Frontal cortex (tissue), 4 donors: ENCODE measurements at places on chromosomes 3 and 15. TPM values are rescaled to one million over a fixed set of nuclear protein-coding genes. Genes with fewer than 3 reads are reported as not detected.
A peak's percentile ranks its signal among the peaks of the same experiment; 100 is the strongest.

DNA sequence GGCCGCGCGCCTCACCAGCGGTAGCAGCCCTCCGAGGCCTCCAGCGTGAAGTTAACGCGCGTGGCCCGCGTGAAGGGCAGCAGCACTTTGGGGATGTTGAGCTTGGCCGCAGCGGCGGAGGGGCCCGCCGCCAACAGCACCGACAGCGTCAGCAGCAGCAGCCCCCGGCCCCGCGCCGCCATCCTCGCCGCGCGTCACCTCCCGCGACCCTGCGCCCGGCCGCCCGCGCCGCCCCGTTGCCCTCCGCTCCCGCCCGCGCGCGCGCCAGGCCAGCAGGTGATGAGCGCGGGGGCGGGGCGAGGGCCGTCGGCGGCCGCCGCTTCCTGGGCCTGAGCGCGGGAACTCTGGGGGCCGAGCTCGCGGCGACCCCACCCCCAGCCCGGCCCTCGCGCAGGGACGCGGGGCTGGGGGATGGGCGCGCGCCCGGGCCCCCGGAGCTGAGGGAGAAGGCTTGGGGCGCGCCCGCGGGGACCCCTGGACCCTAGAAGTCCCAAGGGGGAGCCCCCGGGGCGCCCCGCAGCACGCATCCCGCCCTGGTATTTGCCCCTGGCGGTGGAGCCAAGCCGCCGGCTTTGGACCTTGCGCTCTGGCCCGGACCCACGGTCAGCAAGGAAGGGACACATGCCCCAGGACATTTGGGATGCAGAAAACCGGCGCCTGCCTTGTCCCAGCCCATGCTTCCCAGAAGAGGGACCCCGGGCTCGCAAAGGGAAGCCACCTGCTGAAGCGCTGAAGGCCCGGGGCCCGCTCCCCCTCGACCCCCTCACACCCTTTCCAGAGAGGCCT lies at the start of gene NUP210:
Gene NUP210, minus strand, starts transcription at position 278 of the 786 bp plus-strand sequence. Its CDS starts 96 bp downstream, at position 182.
- DNase-seq: peak; percentile 79

ZNF502 gene
- total RNA-seq: 14.3 TPM

DNA sequence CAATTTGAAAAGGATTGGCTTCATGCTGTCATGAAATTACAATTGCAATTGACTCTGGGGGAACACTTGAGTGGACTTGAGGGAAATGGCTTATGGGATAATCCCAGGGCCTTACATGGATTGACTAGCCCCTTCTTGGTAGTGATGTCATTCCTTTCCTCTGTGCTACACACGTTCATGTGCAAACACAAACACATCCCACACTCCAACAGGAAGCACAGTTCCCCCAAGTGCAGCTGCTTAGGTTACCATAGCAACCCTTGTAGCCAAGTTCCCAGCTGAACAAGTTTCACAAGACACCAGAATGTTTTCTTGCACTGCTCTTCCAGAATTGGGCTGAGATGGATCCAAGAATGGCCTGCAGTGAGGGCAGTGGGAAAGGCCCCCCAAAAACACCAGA lies 217.0 kb downstream of the ZNF621 start:
- DNase-seq: peak; percentile 40

WNT5A gene
- total RNA-seq: 7.3 TPM

GRCh38 chr15:63232943-63233342 lies 43.5 kb downstream of the RAB8B start:
- DNase-seq: no peak

DNA sequence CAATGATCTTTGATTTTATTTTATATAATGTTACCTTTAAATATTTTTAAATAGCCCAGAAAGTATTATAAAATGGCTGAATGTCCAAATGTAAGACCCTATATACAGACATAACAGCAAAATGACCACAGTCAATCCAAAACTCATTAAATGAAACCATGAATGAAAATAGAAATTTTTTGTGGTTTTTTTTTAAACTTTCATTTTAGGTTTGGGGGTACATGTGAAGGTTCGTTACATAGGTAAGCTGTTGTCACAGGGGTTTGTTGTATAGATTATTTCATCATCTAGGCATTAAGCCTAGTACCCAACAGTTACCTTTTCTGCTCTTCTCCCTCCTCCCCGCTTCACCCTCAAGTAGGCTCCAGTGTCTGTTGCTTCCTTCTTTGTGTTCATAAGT lies 108.8 kb downstream of the FAIM start:
- no peak for DNase-seq

DNA sequence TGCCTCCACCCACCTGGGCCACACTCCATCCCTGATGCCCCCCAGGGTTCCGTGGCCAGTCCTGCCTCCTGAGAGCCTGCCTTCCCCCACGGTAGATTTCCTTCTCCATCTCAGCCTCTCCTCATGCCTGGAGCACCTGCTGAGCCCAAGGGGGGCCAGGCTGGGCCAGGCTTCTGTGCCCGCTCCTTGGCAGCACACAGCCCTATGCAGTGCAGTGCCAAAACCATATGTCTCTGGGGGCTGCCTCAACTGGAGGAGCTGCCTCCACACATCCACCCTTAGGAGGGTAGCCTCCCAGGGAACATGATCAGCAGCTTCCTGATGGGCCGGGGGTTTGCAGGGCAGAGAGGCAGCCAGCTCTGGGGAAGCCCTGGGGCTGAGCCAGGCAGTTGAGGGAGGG lies 24.6 kb upstream of the GATA2 start:
- no peak for DNase-seq

MB21D2 gene
- total RNA-seq: 106 TPM

DNA sequence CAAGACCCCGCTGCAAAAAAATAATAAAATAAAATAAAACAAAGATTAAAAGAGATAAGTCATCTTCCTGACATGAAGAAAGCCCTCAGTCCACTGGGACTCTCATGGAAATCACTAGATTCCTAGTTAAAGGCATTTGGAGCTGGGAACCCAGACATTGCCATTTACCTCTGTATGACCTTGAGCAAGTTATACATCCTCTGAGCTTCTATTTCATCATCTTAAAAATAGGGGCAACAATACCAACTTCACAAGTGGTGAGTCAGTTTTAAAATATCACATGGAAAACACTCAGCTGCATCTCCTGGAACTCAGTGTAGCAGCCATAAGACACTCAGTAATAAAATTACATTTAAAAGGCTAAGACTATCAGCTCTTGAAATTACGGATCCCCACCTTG lies 334.8 kb downstream of the ERC2 start:
- DNase-seq: no peak

DNA sequence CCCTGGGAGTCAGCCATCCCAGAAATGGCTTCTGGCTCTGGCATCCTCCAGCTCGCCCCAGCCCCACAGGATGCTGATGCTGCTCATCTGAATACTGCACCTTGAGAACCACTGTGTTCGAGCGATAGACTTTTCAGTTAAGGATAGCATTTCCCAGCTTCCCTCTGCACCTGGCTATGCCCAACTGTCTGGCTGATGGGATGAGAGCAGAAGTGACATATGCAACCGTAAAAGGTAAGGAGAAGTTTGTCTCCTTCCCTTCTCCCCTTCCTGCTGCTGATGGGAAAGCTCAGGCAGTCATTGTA lies 9.7 kb upstream of the HHATL start:
- DNase-seq: no peak

STAB1 gene
- total RNA-seq: 13.9 TPM

GRCh38 chr3:11878837-11879236 lies 32.2 kb upstream of the TAMM41 start:
- DNase-seq: no peak

- DNase-seq: no peak
Measured at GRCh38 chr15:52499506-52499905, 29.2 kb downstream of the MYO5A start.

DNA sequence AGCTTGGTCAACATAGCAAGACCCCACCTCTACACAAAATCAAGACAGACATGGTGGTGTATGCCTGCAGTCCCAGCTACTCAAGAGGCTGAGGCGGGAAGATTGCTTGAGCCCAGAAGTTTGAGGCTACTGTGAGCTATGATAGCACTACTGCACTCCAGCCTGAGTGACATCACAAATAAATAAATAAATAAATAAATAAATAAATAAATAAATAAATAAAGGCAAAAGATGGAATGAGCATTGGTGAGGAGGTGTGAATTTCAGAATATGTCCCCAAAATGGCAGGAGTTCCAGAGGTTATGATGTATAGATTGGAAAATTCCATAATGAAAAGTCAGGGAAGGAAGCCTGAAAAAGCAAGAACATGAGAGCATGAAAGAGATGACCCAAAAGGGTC lies 249.9 kb downstream of the MEX3B start:
- no peak for DNase-seq

DNA sequence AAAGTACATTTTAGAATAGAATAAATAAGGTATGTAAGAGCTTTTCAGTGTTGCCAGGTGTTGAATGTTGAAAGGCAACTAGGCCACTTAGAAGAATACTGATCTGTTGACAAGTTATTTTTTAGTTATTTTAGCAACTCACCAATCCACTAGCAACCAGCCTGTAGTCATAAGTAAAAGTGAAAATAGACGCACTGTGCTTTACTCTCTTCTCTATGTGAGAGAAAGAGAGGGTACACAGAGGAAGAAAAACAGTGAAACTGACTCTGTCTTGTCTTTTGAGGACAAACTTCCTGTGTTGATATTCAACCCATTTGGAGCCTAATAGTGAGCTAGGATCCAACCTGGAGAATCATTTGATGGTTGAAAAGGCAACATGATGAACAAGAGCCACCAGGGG lies 327.1 kb upstream of the GOLIM4 start:
- DNase-seq: no peak

DNA sequence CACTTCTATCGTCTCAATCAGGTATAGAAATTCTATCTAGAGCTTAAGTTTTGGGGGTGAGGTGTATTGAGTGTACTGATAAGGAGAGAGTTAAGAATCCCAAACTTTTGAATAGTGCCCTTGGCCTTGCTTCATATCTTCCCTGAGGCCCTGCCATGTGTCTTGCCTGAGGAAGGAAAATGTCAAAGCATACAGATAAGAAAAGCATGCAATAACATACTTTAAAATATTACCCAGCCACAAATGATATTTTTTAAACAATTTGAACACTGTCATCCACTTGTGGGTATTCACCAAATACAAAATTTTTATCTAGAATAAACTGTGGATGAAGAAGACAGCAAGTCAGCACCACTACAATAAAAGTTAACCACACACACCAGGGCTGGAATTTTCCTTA lies 631.0 kb upstream of the ALCAM start:
- DNase-seq: no peak

DNA sequence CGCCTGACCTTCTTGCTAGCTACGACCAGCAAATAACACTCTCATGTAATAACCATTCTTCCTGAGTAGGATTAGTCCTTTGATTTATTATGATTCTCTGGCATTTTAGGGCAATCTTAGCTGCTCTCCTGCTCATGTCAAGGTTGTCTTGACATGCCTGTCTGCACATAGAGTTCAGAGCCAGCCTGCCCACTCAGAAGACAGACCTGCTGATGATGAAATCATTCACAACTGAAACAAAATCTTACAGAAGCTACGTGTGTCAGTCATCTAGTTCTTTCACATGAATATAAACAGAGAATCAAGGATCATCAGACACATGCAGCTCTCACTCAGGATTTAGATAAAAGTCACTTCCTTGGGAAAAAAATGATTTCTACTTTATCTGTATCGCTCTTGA lies 173.6 kb upstream of the LYSMD4 start:
- DNase-seq: no peak

- peak; percentile 55 for DNase-seq
Measured at GRCh38 chr15:32651229-32651837, 9.8 kb downstream of the SCG5 start.

GRCh38 chr3:69491975-69492374 lies 106.1 kb upstream of the FRMD4B start:
- DNase-seq: no peak

SLC9C1 gene
- 0.41 TPM for total RNA-seq

ASB14 gene
- total RNA-seq: under 0.01 TPM

DNA sequence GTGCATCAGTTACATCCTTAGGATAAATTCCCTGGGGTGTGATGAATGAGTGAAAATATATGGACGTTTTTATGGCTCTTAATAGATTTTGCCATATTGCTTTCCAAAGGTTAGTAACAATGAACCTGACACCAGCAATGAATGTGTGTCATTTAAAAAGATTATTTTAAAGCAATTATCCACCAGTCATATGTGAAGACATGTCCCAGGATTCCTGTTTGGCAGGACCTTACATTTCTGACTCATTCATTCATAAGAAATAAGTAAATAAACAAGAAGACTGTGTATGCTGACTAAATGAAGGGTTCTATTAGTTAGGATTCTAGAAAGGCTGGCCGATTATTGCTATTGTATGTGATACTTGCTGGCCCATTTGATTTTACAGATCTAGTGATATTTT lies 201.5 kb downstream of the SOX2 start:
- DNase-seq: no peak

GPR62 gene
- total RNA-seq: 0.41 TPM

- no peak for DNase-seq
Measured at GRCh38 chr15:100332231-100332630, 9.5 kb downstream of the ADAMTS17 start.

- DNase-seq: no peak
Measured at GRCh38 chr15:50218691-50219090, 36.7 kb downstream of the SLC27A2 start.

GOLGA8J gene
- total RNA-seq: not detected

DNA sequence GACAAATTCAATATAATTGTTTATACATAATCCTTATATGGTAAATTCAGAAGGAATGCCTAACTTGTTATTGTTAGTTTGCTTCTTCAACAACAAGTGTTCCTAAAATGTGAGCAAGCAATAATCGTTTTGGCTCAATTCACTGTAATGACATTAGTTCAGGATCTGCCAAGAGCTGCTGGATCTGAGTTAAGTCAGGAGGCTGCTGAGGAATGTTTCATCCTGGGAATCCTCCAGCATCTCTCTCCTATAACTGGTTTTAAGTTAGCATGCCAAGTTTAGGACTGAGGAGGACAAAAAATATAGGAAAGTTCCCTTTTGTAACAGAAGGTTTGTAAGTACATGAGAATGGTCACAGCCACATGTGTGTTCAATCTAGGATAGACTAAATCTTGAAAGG lies 4.9 kb upstream of the GTF2A2 start:
- no peak for DNase-seq

DNA sequence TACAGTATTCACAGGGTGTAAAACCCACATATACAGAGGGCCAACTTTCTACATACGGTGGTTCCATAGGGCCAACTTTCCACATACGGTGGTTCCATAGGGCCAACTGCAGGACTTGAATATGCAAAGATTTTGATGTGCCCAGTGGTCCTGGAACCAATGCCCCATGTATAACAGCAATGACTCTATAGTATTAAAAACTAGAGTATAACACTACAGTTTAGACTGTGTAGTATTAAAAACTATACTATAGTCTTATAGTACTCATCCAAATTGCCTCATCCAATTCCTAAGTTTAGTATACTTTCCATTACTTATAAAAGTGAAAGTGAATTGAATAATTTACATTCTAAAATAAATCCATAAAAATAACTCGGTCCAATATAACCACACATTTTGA lies 75.9 kb downstream of the GSK3B start:
- no peak for DNase-seq

DNA sequence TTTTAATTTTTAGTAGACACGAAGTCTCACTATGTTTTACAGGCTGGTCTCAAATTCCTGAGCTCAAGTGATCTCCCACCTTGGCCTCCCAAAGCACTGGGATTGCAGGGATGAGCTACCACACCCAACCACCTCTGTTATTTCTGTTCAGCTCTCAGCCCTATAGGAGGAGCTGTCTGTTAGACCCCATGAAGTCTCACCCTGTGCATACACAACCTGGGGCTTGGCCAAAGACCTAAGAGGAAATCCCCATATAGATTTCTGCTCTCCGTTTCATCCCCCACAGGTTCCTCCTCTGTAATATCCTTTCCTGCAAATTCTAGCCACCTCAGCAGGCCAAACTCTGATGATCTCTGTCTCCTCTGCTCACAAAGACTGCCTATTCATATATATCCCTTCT lies 56.6 kb upstream of the CTDSPL2 start:
- no peak for DNase-seq
